ENCODE measurements at places on chromosomes 3 and 15. TPM values are rescaled to one million over a fixed set of nuclear protein-coding genes. Genes with fewer than 3 reads are reported as not detected.

SLC6A20 gene
- total RNA-seq, result not detected

SLC15A2 gene
- total RNA-seq, result 0.54 TPM

ZNF860 gene
- 0.05 TPM for total RNA-seq

SCAANT1 gene
- total RNA-seq, result not detected

KLHDC8B gene
- total RNA-seq, result 19.7 TPM
